ENCODE measurements at places on chromosomes 12 and 14.
A peak's percentile ranks its signal among the peaks of the same experiment; 100 is the strongest.

GRCh38 chr12:42730291-42730690, 140.7 kb upstream of the PRICKLE1 start:
- no peak for DNase-seq

- no peak for DNase-seq
Measured at GRCh38 chr14:94040247-94040646, 14.1 kb downstream of the OTUB2 start.

GRCh38 chr12:38350342-38351174, 34.0 kb downstream of the ALG10B start:
- DNase-seq = no peak

GRCh38 chr12:85441741-85442140, 161.7 kb downstream of the ALX1 start:
- no peak for DNase-seq

DNA sequence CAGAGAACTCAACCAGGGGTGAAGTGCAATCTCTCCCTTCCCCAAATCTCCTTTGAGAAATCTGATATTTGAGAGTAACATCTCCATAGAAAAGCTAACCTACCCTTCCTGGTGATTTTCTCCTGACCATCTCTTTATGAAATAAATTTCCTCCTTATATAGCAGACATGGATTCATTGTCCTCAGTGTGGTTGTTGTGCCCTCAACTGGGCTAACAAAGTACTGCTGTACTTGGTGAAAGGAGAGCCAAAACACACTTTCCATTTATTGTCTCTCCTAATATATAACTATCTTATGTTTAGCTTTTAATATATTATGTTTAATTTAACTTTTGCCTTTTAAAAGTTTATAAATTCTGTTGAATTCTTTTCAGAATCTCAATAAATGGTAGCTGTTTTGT, 65.1 kb upstream of the SLCO1B1 start:
- DNase-seq = no peak

- DNase-seq = no peak
Measured at GRCh38 chr14:73142216-73142615, 5.9 kb downstream of the PSEN1 start.

- DNase-seq = no peak
Measured at GRCh38 chr14:72591391-72591790, 302.5 kb downstream of the DPF3 start.

- DNase-seq = no peak
Measured at GRCh38 chr12:122981036-122981471, 573 bp downstream of the ARL6IP4 start.

DNA sequence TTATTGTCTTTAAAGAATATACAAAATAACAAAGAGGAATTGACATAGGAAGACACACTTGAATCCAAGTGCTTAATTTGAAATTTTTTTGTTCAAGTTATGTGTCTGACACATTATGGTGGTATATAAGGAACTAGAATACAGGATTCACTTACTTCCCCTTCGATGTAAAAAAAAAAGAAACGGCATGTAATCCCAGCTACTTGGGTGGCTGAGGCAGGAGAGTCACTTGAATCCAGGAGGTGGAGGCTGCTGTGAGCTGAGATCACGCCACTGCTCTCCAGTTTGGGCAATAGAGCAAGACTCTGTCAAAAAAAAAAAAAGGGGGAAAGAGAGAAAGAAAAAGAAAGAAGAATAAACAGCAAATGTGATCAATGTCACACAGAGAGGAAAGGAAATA, 8.9 kb downstream of the CLEC12A start:
- DNase-seq = no peak

DNA sequence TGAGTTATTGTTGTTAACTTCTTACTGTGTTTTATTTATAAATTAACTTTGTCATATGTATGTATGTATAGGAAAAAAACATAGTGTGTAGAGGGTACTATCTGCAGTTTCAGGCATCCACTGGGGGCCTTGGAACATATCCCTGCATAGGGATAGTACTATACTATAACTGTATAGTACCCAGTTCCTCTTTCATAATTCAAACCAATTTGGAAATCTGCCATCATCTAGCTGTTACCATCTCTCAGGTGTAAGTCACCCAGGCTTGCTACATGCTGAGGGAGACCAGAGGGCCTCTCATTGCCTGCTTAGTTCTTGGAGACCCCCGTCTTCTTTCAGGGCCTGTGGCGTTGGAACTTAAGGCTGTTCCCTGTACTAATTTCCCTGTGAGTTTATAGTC, 12.9 kb upstream of the DCD start:
- no peak for DNase-seq

DNA sequence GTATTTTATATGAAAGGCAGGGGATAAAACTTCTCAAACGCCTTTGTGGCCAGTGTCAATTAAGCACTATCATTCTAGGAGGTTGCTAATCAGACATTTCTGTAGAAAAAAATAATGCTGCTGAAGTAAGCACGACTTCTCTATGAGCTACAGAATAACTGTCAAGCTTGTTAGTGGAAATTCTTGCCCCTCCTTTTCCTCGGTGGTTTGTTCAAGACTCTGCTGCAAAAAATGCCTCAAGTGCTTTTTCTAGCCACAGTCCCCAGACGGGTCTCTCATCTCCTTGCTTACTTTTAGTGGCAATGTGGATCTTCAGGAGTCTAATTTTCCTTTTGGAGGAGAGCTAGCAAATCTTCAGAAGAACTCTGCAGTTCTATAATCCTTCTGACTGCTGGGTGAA, 452.0 kb downstream of the FUT8 start:
- DNase-seq = no peak

DNA sequence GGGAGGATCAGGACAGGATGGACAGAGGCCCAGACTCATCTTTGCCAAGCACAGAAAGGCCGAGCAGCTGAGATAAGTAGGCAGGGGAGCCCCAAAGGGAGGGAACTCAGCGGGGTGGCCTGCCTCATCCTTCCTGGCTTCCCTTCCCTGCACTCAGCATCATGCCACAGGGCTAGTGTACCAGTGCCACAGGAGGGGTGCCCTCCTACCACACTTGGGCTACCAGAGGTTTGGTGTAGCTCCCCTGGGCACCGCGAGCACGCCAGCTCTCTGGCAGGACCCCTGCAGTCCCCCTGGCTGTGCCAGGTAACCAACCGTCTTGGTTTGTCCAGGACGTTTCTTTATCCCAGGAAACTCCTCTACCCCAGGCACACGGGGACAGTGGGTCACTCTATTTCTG, 123.5 kb downstream of the ESRRB start:
- DNase-seq = no peak

- no peak for DNase-seq
Measured at GRCh38 chr14:81067156-81067555, 111.7 kb downstream of the TSHR start.

- no peak for DNase-seq
Measured at GRCh38 chr12:39627914-39628313, 8.3 kb upstream of the ABCD2 start.

- no peak for DNase-seq
Measured at GRCh38 chr14:75987201-75987970, 1.8 kb downstream of the IFT43 start.

- no peak for DNase-seq
Measured at GRCh38 chr12:89181271-89181920, 170.9 kb downstream of the DUSP6 start.

- no peak for DNase-seq
Measured at GRCh38 chr12:39375206-39375808, 67.6 kb downstream of the KIF21A start.

- DNase-seq = no peak
Measured at GRCh38 chr14:75132382-75133086, 5.7 kb upstream of the NEK9 start.

DNA sequence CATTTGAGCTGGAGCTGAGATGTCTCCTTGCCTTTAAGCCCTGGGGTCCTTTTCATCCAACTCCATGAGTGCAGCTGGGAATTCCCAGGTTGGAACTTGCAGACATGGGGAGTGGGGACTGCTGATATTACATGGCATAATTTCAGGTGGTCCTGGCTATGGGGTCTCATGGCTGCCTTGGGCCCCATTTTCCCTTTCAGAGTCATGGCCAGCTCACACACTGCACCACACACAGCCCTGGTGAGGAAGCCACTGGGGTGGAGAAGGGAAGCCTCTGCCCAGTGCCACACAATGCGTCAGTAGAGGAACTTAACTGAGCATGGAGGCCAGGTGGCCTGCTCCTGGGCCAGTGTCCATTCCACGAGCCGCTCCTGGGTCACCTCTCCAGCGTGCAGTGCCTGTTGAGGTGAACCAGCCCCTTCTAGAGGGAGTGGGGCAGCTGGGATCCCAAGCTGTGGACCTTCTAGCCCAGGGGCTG, 17.3 kb upstream of the KRT86 start:
- no peak for DNase-seq

DNA sequence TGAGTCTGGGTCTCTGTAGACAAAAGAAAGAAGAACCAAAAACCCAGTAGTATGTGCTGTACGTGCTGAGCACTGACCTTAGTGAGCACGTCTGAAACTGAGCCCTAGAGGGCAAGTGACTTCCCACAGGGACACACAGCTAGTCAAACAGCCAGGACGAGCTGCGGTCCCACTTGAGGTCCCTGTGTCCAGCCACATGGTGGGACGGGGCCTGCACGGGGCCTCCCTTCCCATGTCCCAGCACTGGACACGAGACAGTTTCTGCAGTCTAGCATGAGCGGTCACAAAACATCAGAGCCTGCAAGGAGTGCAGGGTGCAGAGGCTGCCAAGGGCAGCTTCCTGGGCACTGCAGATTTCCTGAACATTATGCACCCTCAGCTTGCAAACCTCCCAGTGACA, 121.6 kb downstream of the NCOR2 start:
- no peak for DNase-seq

DNA sequence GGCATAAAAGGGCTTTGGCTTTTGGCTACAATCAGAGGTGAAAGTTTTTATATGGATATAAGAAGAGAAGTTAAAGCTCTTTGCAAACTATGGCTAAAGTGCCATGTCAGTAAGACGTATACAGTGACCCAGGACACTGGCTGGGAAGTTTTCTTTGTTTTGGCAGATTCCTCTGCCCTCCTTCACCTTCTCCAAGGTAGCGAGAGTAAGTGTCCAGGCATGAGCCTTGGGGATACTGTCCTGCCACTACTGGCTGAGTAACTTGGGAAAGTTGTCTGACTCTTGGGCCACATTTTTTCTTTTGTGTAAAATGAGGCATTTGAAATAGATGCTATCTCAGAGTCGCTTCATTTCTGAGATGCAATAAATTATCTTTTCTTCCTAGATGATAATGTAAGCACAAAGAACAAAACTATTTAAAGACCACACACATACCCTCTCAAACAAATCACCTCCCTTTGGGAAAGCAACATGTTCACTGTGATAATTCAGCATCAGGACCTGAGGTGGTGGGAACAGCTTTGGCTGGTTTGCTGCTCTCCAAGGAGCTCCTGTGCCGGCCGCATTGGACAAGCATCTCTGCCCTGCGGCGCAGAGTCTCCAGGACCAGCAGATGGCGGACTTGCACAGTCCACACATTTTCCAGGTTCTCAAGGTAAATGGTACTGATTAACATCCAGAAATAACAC, 106.3 kb downstream of the PTCSC3 start:
- DNase-seq = no peak

DNA sequence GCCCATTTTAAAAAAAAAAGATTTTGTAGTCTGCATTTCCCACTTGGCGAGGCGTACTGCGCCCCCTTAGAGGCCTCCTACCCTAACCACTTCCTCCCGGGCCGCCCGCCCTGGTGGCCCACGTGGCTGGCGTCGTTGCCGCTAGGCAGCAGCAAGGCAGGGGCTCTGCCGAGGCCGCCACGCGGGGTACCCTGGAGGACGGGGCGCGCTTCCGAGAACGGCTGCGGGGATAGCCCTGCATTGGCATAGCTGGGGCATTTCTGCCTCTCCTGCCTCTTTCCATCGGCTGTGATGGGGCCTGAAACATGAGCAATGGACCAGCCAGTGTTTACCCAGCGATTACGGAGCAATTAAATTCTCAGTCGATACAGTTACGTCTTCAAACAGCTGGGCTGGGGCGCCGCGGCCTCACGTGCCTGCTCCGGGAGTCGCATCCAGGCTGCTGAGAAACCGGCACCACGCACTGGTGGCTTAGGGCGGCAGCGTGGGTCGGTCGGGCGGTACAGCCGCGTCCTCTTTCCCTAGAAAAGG, 38.0 kb downstream of the IQSEC3 start:
- DNase-seq = peak; percentile 5

- no peak for DNase-seq
Measured at GRCh38 chr12:5927732-5928516, 17.1 kb downstream of the ANO2 start.

DNA sequence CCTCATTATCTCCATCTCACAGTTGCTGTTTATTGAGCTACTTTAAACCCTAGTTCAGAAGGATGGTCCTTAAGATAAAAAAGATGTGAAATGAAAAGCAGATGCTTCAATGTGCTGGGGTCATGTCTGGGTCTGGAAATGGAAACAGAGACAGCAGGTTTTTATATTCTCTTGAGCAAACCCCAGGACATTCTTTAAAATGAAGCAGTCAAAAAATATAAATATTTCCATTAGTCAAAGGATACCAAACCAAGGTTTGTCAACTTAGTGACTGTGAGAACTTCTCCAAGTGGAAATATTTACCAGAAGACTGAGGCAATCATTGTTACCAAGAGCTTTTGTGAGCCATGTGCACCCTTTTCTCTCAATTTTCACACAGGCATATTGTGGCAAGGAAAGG, 102.5 kb upstream of the DIO2 start:
- DNase-seq = no peak

GRCh38 chr14:71250791-71251190, 343.5 kb downstream of the PCNX1 start:
- DNase-seq = no peak

GRCh38 chr14:85542623-85543022, 12.7 kb downstream of the FLRT2 start:
- no peak for DNase-seq

GRCh38 chr14:85934886-85935254, 404.9 kb downstream of the FLRT2 start:
- DNase-seq = no peak

- no peak for DNase-seq
Measured at GRCh38 chr12:123395236-123395635, 11.3 kb downstream of the KMT5A start.

GRCh38 chr14:93133464-93133863, 17.7 kb upstream of the ITPK1 start:
- DNase-seq = no peak

DNA sequence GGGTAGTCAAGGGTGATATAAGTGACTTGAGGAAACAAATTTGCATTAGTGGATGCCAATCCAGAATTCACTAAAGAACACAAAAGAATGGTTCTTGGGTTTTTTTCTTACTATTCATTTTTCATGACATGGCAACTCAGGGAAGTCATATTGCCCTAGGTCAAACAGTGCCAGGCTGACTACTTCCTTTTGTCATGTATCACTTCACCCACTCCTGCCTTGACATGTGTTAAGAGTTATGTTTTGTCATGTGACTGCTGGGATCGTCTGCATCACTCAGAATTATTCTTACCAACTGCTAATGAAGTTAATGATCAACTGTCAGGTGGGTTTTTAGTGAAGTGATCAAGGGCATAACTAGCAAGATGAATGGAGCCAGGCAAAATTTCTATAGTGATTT, 74.2 kb downstream of the PRORP start:
- no peak for DNase-seq
